NCI-H1105 (cell line): ENCODE measurements at places on chromosomes 7 and 10.
A peak's percentile ranks its signal among the peaks of the same experiment; 100 is the strongest.

DNA sequence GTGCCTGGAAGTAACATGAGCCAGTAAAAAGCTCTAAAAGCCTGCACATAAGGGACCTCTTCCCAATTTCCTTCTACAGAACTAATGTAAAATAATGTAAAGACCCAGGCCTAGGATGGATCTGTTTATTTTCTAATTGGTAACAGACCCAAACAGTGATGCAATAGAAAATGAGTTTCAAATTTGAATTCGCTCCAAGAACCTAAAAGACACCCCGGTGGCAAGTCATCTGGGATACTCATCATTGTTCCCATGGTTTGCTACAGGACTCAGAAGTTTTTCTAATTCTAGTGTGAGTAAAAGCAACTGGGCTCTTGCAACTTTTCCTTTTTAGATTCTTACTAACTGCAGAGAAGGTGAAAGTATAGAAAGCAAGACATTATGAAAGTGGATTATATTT, 271.3 kb upstream of the CACNA2D1 start:
- no peak for DNase-seq

- no peak for DNase-seq
Observed at GRCh38 chr7:106597751-106598546, 63.0 kb downstream of the CCDC71L start.

DNA sequence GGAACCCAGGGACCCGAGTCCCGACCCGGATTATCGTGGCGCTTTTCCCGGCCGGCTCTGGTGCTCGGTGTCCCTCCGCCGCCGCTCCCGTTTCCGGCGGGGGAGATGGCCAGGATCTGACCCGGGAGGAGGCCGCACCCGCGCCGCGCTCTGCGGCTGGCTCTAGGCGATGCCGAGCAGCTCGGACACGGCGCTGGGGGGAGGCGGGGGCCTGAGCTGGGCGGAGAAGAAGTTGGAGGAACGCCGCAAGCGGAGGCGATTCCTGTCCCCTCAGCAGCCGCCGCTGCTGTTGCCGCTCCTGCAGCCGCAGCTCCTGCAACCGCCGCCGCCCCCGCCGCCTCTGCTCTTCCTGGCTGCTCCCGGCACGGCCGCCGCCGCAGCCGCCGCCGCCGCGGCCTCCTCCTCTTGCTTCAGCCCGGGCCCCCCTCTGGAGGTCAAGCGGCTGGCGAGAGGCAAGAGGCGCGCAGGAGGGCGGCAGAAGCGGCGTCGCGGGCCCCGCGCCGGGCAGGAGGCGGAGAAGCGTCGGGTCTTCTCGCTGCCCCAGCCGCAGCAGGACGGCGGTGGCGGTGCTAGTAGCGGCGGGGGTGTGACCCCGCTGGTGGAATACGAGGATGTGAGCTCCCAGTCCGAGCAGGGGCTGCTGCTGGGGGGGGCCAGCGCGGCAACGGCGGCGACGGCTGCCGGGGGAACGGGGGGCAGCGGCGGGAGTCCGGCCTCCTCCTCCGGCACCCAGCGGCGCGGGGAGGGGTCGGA, 593 bp downstream of the CDK13 start:
- DNase-seq, result peak; percentile 35

GRCh38 chr10:131980761-131981428, 828 bp downstream of the BNIP3 start:
- no peak for DNase-seq

- peak; percentile 51 for DNase-seq
Observed at GRCh38 chr7:1664711-1665548, 5.1 kb upstream of the ELFN1 start.

DNA sequence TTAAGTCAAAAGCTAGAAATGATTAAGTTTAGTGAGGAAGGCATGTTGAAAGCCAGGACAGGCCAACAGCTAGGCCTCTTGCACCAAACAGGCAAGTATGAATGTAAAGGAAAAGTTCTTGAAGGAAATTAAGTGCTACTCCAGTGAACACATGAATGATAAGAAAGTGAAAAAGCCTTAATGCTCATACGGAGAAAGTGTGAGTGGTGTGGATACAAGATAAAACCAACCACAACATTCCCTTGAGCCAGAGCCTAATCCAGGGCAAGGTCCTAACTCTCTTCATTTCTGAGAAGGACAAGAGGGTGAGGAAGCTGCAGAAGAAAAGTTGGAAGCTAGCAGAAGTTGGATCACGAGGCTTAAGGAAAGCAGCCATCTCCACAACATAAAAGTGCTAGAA, 53.0 kb downstream of the DNAJC1 start:
- DNase-seq, result no peak
